NCI-H1048 (cell line): ENCODE measurements at places on chromosomes 13 and 19.

- DNase-seq: no peak
These were observed 9.0 kb upstream of the SOX1 start for GRCh38 chr13:112057736-112058518.

GRCh38 chr19:5352229-5352763 is 11.7 kb upstream of the PTPRS start:
- no peak for DNase-seq

DNA sequence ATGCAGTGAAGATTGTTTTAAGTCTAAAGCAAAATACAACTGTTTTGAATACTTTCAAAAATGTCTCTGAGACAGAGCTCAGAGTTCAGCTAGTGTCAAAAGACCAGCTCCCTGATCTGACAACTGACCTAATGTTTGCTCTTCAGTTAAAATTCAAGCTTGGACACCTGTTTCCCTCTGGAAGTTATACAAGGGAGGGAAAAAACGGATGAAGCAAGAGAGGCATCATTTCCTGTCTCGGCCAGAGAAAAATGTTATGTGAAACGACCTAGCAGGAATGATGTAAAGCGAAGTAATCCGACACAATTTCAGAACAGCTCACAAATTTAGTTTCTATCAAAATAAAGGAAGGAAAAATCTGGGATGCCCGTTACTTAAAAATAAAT is 59.4 kb downstream of the ZAR1L start:
- no peak for DNase-seq

- no peak for DNase-seq
These were observed 1203.3 kb downstream of the UQCRFS1 start for GRCh38 chr19:28009696-28010095.

GRCh38 chr13:50527188-50527587 is 316.3 kb downstream of the DLEU7 start:
- no peak for DNase-seq

DNA sequence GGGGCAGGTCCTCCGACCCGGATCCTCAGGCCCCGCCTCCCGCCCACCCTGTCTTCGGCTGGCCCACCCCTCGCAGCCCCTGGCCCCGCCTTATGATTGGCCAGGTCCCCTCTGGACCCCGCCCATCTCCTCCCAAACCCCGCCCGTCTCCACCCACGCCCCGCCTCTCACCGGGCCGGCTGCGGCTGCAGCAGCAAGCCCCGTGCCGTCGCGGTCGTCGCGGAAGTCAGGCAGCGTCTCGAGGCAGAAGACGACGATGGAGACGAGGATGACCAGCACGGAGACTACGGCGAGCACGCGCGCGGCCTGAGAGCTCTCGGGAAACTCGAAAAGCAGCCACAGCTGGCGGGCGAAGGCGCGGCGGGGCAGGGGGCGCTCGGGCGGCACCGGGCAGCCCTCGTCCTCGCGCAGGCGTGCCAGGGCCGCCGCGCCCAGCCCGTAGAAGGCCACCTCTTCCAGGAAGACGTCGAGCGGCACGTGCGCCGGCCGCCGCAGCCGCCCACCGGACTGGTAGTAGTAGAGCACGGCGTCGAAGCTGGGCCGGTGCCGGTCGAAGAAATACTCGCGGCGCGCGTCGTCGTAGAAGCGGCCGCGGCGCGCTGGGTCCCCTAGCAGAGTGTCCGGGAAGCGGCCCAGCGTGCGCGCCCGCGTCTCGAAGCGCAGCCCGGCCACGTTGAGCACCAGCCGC is 495 bp downstream of the KCNA7 start:
- DNase-seq: no peak

DNA sequence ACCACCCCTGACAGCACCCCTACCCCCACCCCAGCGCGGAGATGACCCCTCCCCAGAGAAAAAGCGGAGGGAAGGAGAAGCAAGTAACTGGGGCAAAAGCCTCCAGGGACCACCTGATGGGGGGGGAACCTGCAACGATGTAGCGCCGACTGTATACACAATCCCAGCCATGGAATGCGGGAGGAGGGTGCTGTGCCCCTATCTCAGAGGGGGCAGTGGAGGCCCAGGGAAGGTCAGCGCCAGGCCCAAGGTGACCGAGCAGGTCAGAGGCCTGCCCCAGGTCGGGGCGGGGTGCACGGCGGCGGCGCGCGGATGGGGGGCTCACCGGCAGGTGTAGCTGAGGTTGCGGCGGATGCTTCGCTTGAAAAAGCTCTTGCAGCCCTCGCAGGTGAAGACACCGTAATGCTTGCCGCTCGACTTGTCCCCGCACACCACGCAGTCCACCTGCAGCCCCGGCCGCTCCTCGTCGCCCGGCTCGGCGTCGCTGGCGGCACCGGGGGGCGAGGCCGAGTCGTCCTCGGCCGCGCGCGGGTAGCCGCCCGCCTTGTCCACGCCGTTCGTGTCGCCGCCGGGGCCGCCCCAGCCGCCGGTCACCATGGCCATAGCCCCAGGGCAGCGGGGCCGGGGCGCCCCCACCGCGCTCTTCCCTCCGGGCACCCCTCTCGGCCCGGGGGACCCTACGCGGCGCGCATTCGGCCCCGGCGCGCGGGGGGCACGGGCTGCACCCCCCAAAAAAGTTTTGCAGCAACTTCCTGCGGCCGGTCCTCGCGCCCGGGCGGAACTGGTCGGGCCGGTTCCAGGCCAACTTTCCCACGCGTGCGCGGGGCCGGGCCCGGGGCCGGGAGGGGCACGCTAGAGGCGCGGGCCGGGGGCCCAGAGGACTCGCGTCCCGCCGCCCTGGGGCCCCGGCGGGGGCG is 843 bp downstream of the NR2F6 start:
- no peak for DNase-seq

DNA sequence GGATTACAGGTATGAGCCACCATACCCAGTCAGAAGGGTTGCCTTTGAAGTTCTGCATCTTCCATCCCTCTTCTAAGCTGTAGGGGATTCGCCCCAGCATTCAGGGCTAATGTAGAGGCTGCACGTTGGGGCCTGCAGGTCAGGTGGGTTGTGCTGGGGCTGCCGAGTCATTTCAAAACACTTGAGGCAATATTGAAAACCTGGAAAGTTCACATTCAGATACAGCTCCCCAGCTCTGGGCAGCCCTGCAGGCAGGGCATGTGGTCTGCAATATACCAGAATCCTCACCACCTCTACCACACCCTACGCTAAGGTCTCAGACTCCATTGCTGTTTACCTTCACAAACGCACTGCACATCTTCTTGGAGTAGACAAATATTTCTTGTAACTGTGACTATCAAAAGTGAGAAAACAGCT is 24.6 kb downstream of the CCNE1 start:
- DNase-seq: no peak

DNA sequence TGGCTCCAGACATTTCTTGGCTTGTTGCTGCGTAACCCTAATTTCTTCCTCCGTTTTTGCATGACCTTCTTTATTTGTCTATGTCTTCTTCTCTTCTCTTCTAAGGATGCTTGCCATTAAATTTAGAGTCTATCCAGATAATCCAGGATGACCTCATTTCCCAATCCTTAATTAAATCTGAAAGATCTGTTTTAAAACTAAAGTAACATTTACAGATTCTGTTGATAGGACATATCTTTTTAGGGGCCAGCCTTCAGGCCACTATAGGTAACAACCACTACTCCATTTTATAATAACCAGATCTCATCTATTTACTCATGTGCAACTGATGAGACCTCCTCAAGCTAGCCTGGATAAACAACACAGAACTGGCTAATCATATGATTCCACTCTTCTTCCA is 490.5 kb upstream of the SLC10A2 start:
- no peak for DNase-seq

- no peak for DNase-seq
These were observed 65.4 kb upstream of the ARGLU1 start for GRCh38 chr13:106633321-106633720.

DNA sequence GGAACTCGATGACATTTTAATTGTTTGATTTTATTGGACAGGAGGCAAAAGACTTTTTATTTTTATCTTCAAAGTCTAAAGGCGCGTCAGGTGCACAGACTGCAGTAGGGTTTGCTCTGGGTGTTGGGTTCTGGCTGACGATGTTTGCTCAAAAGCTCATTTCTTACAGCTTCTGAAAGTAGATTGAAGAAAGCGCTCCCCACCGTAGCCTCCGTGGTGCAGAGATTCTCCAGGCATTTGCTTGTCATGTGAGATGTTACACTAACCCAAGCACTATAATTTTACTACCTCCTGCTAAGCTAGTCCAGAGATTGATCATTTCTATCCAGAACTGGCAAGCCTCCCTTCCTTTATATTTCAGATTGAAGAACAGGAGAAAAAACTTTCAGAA is 14.5 kb upstream of the ATP11A start:
- DNase-seq: no peak

DNA sequence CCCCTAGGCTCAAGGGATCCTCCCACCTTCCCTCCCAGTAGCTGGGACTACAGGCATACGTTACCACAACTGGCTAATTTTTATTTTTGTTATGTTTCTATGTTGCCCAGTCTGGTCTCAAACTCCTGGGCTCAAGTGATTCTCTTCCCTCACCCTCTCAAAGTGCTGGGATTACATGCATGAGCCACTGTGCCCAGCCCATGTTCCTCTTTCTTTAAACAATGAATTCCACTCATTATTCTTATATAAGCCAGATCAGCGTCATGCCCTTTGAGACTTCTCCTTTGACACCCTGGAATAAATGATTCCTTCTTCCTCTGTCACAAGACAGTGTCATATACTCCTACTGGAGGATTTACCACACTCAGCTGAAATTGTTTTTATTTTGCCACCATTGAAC is 519.9 kb upstream of the SPRY2 start:
- no peak for DNase-seq

GRCh38 chr13:71115301-71115700 is 751.7 kb downstream of the DACH1 start:
- DNase-seq: no peak

- peak; percentile 41 for DNase-seq
These were observed 64.9 kb downstream of the GADD45B start for GRCh38 chr19:2540646-2541454.

- peak; percentile 67 for DNase-seq
These were observed 77.3 kb downstream of the ZIC5 start for GRCh38 chr13:99894105-99894839.

- peak; percentile 34 for DNase-seq
These were observed 477.1 kb upstream of the SGCG start for GRCh38 chr13:22703601-22704209.

DNA sequence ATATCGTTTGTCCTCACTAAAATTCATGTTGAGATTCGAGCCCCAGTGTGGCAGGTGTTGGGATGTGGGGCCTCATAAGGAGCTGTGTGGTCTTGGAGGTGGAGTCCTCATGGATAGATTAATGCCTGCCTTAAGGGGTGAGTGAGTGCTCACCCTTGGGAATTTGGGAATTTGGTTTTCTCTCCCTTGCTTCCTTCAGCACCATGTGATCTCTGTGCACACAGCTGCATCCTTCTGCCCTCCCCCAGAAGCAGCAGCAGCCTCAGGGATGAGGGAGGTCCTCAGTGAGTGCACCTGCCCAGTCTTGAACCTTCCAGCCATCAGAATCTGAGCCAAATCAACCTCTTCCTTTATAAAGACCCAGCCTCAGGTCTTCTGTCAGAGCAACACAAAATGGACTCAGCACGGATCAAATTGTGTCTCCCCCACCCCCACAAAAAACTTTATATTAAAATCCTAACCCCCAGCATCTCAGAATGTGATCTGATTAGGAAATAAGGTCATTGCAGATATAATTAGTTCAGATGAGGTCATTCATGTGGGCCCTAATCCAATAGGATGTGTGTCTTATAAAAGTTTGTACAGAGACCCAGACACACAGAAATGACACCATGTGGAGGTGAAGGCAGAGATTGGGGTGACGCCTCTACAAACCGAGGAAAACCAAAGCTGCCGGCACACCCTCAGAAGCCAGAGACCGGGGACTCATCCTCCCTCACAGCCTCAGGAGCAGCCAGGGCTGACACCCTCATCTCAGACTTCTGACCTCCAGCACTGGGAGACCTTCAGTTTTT is 12.9 kb downstream of the CYTH2 start:
- DNase-seq: no peak

DNA sequence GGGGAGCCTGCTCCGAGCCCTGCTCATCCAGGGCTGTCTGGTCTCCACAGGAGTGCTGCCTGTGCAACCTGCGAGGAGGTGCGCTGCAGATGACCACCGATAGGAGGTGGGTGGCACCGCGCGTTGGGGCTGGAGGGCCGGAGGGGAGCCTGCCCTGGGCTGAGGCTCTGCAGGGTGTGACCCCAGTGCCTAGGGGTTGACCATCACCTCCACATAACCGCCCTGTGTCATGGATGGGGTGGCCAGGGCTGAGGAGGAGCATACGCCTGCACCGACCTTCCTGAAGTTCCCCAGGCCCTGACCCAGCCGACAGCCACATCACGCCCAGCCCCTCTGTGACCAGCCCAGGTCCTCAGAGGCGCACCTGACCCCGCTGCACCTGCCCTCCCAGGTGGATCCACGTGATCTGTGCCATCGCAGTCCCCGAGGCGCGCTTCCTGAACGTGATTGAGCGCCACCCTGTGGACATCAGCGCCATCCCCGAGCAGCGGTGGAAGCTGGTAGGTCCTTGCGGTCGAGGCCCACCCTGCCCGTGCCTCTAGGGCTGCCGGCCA is 168.7 kb downstream of the KDM4B start:
- no peak for DNase-seq

GRCh38 chr13:84870190-84870589 is 929.0 kb downstream of the SLITRK6 start:
- DNase-seq: no peak

GRCh38 chr13:30037306-30037705 is 186.9 kb upstream of the UBL3 start:
- no peak for DNase-seq

- no peak for DNase-seq
These were observed 12.8 kb downstream of the SMAD9 start for GRCh38 chr13:36907266-36907665.

- DNase-seq: no peak
These were observed 73.1 kb downstream of the TNFSF13B start for GRCh38 chr13:108342369-108343289.

- DNase-seq: no peak
These were observed 1446.8 kb downstream of the UQCRFS1 start for GRCh38 chr19:27765912-27766725.

- no peak for DNase-seq
These were observed 3.3 kb downstream of the ALDH16A1 start for GRCh38 chr19:49456326-49456725.

- DNase-seq: no peak
These were observed 110.6 kb downstream of the ELF1 start for GRCh38 chr13:40908546-40908945.

DNA sequence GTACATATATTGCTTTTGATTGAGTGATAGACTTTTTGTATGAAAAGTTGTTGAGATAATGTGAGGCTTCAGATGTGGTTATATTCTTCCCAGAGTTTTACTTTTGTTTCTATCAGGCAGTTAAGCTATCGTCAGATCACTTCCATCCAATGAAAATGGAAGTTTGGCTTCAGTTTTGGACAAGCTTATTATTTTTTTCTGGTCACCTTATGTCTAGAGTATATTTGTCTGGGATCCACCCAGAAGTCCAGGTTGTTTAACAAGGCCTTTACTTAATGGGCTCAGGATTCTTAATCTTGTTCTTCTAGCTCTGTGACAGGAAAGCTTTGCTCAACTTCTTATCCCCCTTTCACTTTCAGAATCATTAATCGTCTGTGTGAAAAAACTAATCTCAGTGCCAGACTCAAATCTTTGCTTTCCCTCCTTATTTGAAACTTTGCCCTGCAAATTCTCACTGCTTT is 150.9 kb downstream of the PDS5B start:
- no peak for DNase-seq
